PC-9 (cell line): ENCODE measurements at places on chromosomes 4 and X. TPM values are rescaled to one million over a fixed set of nuclear protein-coding genes. Genes with fewer than 3 reads are reported as not detected.
A peak's percentile ranks its signal among the peaks of the same experiment; 100 is the strongest.

DNA sequence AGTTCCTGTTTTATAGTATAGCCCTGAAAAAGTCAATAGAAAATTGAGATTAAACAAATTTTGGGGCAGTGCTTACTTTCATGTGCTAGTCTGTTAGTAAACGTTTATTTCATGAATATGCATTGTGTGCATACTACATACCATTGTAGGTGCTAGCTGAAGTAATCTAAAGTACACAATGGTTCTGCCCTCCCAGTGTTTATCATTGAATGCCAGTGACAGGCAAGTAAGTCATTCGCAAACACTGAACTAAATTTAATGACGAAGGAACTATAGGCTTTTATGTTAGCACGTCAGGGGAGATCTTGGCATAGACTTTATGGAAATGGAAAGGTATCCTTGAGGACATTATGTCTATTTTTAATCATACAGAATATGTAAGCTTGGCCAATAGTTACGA is 426.9 kb upstream of the EPHA5 start:
- no peak for DNase-seq

- no peak for DNase-seq
These were observed 3.0 kb upstream of the CLNK start for GRCh38 chr4:10687526-10687925.

DNA sequence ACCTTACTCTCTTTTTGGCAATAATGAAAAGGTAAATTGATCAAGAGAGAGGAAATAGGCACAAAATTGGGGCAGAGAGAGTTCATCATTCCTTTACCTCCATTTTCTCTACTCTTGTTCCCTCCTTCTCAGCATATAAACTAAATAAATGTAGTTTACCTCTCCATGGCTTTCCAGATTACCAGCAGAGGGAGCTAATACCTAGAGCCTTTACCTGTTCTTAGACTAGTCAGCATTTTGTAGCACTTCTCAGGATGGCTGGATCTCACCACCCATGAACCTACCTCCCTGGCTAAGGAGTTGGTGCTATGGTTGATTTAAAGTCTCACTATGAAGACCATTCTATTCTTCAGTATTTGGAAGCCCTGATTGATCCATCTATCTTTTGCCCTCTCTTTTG is 15.7 kb downstream of the OFD1 start:
- DNase-seq: peak; percentile 44

Gene PDZD11
- total RNA-seq: 42.0 and 51.2 TPM in 2 replicates

Gene PRRG3
- not detected in 2 replicates for total RNA-seq

GRCh38 chr4:39636531-39637184 is 2.0 kb downstream of the SMIM14 start:
- no peak for DNase-seq

Gene ZXDA
- 2.4 and 3.4 TPM in 2 replicates for total RNA-seq

Gene P2RY4
- total RNA-seq: 0.50 and 0.65 TPM in 2 replicates

Gene TSPAN7
- total RNA-seq: not detected in 2 replicates

DNA sequence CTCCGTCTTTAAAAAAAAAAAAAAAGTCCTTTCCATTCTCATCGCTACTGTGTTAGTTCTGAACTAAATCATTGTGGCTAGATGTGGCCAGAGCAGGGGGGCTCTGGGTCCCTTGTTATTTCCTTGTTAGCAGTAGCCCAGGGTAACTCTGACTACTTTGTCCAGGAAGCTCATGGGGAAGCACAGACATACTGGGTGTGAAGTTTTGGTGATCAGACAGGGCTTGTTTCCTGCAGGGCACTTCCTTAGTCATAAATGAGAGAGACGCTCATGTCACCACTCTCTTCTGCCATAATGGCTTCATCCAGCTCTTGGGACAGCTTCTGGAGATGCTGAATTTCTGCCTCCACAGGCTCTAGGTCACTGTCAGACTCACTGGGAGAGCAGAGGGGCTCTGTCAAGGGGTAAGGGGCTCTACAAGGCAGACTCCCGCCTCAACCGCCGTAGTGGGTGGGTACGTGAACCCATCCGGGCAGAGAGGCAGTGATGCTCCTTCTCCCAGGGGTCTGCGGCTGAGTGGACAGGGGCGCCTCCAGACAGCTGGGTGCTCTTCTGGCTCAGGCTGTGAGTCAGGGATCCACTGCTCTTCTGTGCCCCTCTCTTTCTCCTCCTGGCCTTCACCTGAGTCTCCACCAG is 12.9 kb downstream of the STIM2 start:
- DNase-seq: no peak

Gene IL21
- total RNA-seq: not detected in 2 replicates

Gene METTL14
- 24.0 and 26.3 TPM in 2 replicates for total RNA-seq

- no peak for DNase-seq
These were observed 153.2 kb upstream of the RPL34 start for GRCh38 chr4:108466936-108467902.

GRCh38 chrX:140572724-140573123 is 67.9 kb upstream of the SOX3 start:
- DNase-seq: no peak

Gene SLC9B1
- total RNA-seq: 0.60 TPM in 1 of 2 replicates, not detected in the other

DNA sequence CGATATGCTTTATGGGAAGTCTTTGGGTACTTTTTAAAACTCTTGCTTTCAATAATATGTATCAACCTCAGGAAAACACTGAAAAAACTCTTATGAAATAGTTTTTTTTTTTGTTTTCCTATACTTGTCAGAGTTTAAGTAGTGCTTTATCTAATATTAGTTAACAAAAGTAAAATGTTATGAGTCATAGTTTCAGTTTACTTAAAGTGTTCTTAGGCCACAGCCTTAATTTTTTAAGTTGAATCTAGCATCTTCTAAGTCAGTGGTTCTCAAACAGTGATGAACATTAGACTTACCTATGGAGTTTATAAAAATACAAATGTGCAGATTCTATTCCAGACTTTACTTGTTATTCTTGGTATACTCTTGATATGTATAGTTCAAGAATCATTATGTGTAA is 26.3 kb upstream of the ADGRL3 start:
- DNase-seq: no peak

Gene CFP
- 0.48 and 0.53 TPM in 2 replicates for total RNA-seq

GRCh38 chrX:121165930-121166359 is 118.5 kb downstream of the GLUD2 start:
- no peak for DNase-seq
